ENCODE measurements at places on chromosomes 2 and 18.
A peak's percentile ranks its signal among the peaks of the same experiment; 100 is the strongest.

DNA sequence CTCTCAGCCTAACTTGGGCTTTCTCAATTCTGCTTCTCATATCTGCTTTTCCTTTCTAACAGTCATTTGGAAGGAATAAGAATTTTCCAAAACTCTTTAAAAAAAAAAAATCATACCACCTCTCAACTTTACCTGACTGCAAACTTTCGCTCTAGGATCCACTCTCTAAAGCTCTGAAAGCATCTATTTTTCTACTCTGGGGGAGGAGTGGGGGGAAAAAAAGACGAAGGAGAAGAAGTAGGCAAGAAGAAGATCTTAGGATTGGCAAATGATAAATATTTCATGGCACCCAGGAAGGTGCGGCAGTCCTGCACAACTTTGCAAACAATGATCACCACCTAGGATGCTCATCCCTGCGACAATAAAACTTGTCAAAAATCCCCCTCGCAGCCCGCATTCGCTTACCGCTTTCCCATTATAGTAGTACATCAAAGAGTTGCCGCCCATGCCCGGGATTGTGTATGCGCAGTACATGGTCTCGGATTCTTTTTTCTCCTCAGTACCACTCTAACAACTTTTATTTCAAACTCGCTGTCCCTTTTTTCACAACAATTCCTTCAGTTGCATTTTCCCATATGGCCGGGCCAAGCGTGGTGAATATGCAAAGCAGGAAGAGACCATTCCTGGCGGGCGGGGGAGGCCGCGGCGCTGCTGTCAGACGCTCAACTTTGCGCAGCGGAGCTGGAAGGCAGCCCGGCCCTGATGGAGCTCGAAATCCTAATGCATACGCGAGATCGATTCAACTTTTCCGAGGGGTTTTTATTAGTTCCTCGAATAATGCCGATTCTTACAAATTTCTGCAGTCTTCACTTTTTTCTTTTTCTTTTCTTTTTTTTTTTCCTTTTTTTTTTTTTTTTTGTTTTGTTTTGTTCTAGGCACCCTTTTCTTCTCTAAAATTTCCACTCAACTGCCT, 266.5 kb downstream of the TCF4 start:
- DNase-seq, result peak; percentile 6

DNA sequence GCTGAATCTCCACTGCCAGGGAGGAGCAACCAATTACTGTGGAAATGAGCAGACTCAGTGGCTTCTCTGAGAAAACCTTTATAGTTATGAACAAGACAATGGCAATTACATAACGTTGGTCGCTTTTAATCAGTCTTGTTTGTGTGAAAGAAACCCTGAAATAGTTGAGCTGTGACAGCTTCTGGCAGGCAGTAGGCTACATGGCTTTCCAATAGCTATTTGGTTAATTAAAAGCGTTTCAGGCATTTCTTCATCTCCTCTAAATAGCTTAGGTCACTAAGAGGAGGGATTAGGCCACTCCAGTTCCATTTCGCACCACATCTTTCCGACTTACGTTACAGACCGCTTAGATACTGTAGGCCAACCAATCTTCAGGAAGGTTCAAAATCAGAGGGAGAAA, 794.4 kb upstream of the ID2 start:
- DNase-seq, result no peak

GRCh38 chr2:7692657-7693161, 775.5 kb downstream of the RNF144A start:
- DNase-seq, result no peak

GRCh38 chr2:178363252-178363651, 87.7 kb downstream of the PRKRA start:
- DNase-seq, result no peak

DNA sequence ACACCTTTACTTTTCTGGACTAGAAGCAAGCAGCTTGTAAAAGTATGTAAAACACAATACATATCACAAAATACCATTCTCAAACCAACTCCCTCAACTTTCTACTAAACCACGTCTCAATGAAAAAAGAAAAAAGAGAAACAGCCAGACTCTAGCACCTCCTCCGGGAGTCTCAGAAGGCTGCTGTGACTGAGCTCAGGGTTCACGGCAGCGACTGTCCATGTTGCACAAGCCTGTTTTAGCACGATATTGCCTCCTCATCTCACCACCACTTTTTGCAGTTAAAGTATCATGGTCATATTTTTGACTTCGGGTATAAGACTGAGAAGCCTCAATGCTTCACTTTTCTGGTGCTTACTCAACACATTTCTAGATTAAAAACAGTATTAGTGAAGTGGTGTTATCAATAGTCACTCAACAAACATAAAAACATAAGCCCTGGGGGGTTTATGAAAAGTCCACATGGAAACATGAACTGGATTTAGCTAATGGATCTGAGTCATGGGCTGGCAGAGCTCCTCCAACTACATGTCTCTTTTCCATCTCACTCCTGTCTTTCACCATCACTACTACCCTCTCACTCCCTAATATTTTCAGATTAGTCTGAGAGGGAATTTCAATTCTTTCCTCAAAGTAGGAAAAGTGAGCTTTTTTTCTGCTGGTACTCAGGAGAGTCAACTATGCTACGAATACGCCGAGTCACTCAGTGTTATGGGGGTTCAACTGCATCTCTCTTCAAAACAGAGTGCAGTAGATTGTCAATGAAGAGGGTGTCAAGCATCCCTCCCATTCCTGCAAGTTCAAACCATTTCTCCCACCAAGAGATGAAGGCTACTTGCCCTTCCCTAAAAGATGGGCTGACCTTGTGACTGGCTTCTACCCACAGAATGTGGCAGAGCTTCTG, 113.7 kb downstream of the OSR1 start:
- DNase-seq, result no peak

- DNase-seq, result no peak
Observed at GRCh38 chr2:169184074-169184473, 114.7 kb downstream of the DHRS9 start.

GRCh38 chr2:179900655-179901054, 39.2 kb upstream of the ZNF385B start:
- no peak for DNase-seq

DNA sequence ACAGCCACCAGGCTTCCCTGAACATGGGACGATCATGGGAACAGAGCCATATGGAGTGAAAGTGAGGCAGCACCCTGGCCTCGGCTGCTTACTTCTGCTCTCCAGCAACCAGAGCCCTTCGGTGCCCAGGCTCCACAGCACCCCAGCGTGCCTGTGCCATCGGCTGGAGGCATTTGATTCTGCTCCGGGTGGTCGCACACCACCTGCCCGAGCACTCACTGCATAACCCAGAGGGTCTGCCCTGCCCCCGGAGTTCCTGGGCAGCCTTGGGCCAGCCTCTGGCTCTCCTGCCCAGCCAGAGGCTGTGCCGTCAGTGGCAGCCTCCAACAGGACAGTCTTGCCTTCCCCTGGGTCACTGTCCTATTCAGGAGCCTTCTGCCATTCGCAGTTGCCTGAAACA, 3.9 kb downstream of the ASTL start:
- no peak for DNase-seq

GRCh38 chr2:218262237-218262600, 1.4 kb downstream of the GPBAR1 start:
- DNase-seq, result no peak

GRCh38 chr2:23380562-23381065, 4.4 kb upstream of the KLHL29 start:
- DNase-seq, result peak; percentile 27

GRCh38 chr2:181104512-181105115, 124.2 kb downstream of the UBE2E3 start:
- no peak for DNase-seq

DNA sequence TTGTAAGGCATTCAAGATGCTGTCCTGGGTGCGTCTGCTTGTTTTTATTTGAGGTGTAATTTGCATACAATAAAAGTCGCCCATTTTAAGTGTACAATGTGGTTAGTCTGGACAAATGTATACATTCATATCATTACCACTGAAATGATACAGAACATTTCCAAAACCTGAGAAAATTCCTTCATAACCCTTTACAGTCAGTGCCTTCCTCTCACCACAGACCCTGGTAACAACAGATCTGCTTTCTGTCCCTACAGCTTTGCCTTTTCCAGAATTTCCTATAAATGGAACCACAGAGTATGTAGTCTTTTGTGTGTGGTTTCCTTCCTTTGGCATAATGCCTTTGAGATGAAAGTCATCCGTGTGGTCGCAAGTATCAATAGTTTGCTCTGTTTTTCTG, 45.8 kb upstream of the NFU1 start:
- DNase-seq, result no peak

DNA sequence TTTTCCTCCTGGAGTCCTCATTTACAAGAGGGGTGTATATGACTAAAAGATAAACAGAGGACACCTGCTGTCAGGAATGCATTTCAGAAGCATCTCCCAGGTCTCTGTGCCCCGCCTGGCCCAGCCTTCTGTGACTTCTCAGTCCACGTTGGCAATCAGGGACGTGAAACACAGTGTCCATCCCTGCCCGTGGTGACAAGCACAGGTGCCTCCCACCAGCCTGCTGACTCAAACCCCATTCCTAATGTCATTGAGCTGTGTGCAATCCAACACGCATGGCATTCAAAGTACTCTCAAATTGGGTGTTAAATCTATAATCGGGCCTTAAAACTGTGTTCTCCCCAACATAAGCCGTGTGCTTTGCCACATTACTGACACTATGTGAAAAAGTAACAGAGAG, 343.2 kb downstream of the EIPR1 start:
- DNase-seq, result no peak

GRCh38 chr2:120660056-120660694, 75.5 kb upstream of the GLI2 start:
- no peak for DNase-seq

GRCh38 chr2:210459407-210459806, 17.2 kb downstream of the LANCL1 start:
- DNase-seq, result no peak

GRCh38 chr2:73730810-73731209, 6.3 kb downstream of the TPRKB start:
- DNase-seq, result no peak

GRCh38 chr2:234564699-234565098, 67.8 kb upstream of the ARL4C start:
- DNase-seq, result no peak

GRCh38 chr18:11533942-11534496, 75.4 kb upstream of the SLC35G4 start:
- no peak for DNase-seq

- DNase-seq, result peak; percentile 57
Observed at GRCh38 chr2:106542746-106543359, 55.7 kb downstream of the CD8B2 start.

GRCh38 chr2:158228943-158229508, 127.3 kb downstream of the UPP2 start:
- DNase-seq, result no peak

GRCh38 chr18:12257996-12258718, 4.0 kb downstream of the CIDEA start:
- no peak for DNase-seq

DNA sequence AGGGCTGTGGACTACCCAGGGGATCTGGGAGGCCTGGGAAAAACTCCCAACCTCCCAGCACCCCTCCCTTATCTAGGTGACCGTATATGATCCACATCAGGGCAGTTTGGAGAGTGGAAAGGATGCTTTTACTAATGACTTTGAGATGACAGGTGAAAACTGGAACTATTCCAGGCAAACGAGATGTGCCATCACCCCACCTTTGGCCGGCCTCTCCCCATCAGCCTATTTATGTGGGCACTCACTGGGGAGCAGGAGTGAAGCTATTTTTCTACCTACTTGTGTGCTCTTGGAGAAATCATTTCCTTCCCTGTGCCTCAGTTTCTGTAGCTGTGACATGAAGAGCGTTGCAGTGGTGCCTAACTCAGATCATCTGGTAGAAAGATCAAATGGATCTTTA, 107.2 kb downstream of the SMAD7 start:
- no peak for DNase-seq

DNA sequence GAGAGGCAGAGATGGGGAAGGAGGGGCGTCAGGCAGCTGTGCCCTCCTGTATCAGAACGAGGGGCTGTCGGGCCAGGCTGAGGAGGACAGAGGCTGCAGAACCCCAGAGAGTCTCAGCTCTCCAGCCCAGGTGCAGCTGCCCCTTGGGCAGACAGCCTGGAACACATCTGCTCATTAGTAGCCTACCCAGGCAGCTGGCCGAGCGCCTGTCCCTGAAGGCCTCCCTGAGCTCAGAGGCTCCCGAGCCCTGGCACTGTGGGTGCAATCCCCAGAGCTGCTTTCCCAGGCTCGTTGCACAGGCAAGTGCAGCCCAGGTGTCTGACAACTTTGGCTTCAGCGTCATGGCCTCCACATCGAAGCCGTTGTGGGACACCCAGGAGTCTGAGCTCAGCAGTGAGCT, 13.1 kb upstream of the TMEM185B start:
- DNase-seq, result no peak

DNA sequence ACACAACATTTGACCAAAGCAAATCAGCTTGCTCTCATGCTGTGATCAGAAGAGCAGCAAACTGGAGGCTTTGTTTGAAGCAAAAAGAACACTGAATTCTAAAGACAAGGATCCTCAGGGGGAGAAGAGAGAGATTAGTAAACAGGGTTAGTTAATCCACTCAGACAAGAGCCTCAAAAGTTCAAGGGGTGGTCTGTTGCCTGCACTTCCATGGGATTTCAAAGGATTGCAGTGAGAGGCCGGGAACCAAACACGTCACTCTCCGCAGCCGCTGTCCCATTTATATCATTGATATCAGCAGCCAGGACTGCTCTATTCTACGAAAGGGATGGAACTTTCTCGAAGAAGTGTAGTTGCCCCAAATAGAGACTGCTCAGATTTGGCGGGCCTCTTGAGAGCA, 97.8 kb upstream of the SP3 start:
- DNase-seq, result no peak

DNA sequence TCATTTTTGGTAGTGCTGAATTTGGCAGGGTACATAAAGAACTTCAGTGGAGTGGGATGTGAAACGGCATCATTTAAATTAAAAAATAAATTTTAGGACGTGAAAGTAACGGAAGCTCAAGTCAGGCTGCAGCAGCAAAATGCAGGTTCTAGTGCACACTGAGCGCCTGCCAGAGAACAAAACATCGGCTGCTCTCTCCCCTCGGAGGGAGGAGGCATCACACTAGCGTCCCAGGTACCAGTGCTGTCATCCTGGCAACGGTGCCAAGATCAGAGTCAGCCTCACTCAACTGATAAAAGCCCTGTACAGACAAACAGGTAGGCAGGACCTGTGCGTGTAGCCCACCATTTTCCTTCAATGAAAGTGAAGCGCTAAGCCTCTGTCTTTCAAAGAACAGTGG, 261.5 kb downstream of the PTGR3 start:
- DNase-seq, result no peak

DNA sequence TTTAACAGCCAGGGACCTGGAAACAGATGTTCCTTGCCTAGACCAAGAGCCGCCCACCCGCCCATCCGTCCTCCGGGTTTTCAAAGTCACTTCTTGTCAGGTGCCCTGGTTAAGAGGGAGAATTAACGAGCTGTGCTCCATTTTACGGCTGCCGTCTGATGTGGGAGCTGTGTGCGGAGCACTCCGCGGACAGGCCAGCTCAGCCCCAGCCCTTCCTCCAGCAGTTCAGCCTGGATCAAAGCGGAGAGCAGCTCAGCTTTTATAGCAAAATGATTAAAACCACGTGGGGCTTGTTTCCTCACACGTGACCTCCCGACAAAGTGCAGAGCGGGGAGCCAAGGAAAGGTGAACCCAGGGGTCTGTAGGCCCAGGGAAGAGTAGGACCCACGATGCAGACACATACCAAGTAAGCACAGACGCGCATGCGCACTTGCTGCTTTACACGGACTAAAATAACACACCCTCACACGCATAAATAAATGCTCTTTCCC, 46.1 kb upstream of the PKDCC start:
- no peak for DNase-seq

GRCh38 chr18:59763541-59764136, 66.4 kb upstream of the CCBE1 start:
- no peak for DNase-seq

Data from stimulated activated CD4-positive, alpha-beta T cell treated with anti-CD3 and anti-CD28 coated beads, Interleukin-12 subunit alpha, Interleukin-12 subunit beta, amount 100 ng/mL, for 48 hours (primary cell).